ENCODE measurements at places on chromosomes 11 and 22. TPM values are rescaled to one million over a fixed set of nuclear protein-coding genes. Genes with fewer than 3 reads are reported as not detected.

GRCh38 chr11:59705294-59705693 is 8.4 kb downstream of the OR10V1 start:
- H3K27me3 ChIP-seq, result no peaks in the 10 kb centered on the region
- no peaks in the 10 kb centered on the region for H3K4me1 ChIP-seq
- H3K36me3 ChIP-seq, result no peaks in the 10 kb centered on the region
- H3K4me3 ChIP-seq, result no peak overlapping the region

GRCh38 chr11:10305262-10305963 is 540 bp downstream of the ADM start:
- H3K27ac ChIP-seq, result no peak overlapping the region
- H3K27me3 ChIP-seq, result no peaks in the 10 kb centered on the region
- H3K4me3 ChIP-seq, result peak overlapping the region; percentile 73
- peaks cover 14% of the 10 kb centered on the region for H3K4me1 ChIP-seq
- peak; percentile 62 for DNase-seq

GRCh38 chr11:33773404-33773986 is 825 bp downstream of the FBXO3 start:
- no peaks in the 10 kb centered on the region for H3K27me3 ChIP-seq
- H3K4me3 ChIP-seq, result peak overlapping the region; percentile 73
- H3K36me3 ChIP-seq, result peaks cover 13% of the 10 kb centered on the region

- H3K27me3 ChIP-seq, result no peaks in the 10 kb centered on the region
- no peaks in the 10 kb centered on the region for H3K4me1 ChIP-seq
- no peak overlapping the region for H3K27ac ChIP-seq
- DNase-seq, result no peak
- no peaks in the 10 kb centered on the region for H3K36me3 ChIP-seq
These were observed 275.5 kb downstream of the KIRREL3 start for GRCh38 chr11:126725043-126725442.

GRCh38 chr11:125262194-125262829 is 97.8 kb downstream of the PKNOX2 start:
- H3K36me3 ChIP-seq, result no peaks in the 10 kb centered on the region
- no peaks in the 10 kb centered on the region for H3K27me3 ChIP-seq
- no peak for DNase-seq
- H3K4me3 ChIP-seq, result no peak overlapping the region

- DNase-seq, result peak; percentile 83
- peaks cover 33% of the 10 kb centered on the region for H3K4me1 ChIP-seq
- H3K4me3 ChIP-seq, result no peak overlapping the region
- H3K36me3 ChIP-seq, result no peaks in the 10 kb centered on the region
- H3K27ac ChIP-seq, result peak overlapping the region; percentile 52
These were observed 11.9 kb downstream of the CRTAM start for GRCh38 chr11:122850076-122850631.

DNA sequence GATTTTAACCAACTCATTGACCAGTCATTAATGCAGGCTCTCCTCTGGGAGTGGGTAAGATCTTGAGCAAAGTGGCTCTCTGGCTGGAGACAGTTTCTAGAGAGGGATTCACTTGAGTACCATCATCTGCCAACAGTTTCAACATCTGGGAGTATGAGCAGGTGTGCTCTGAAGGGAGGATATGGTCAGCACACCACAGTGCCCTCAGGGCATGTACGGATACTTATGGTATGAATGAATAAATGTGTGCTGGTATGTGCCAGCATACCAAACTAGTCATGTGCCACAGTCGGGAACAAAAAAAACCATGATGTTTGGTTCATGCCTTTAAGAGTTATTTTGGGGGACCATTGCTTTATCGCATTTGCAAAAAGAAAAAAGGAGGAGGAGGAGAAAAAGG is 1197.5 kb upstream of the TENM4 start:
- H3K4me3 ChIP-seq, result no peak overlapping the region
- no peak overlapping the region for H3K27ac ChIP-seq
- no peak for DNase-seq

GRCh38 chr11:70397336-70397982 is 870 bp upstream of the CTTN start:
- peak; percentile 42 for DNase-seq
- H3K27ac ChIP-seq, result peak overlapping the region; percentile 90
- peak overlapping the region; percentile 90 for H3K4me3 ChIP-seq
- no peaks in the 10 kb centered on the region for H3K27me3 ChIP-seq
- peaks cover 11% of the 10 kb centered on the region for H3K4me1 ChIP-seq

GRCh38 chr22:47891609-47892008 is 1129.2 kb downstream of the TBC1D22A start:
- no peaks in the 10 kb centered on the region for H3K4me1 ChIP-seq
- no peaks in the 10 kb centered on the region for H3K27me3 ChIP-seq
- DNase-seq, result no peak
- H3K27ac ChIP-seq, result no peak overlapping the region
- H3K4me3 ChIP-seq, result no peak overlapping the region

Gene OOSP2
- total RNA-seq, result not detected

Gene PDE2A
- 0.58 TPM for total RNA-seq

Gene NXPE2
- not detected for total RNA-seq

Gene CAVIN3
- 1.3 TPM for total RNA-seq

Gene GPHA2
- total RNA-seq, result not detected

Gene SCGB1C1
- total RNA-seq, result not detected

Gene MS4A4A
- total RNA-seq, result not detected
